Subcutaneous preadipocyte (primary cell): ENCODE measurements at places on chromosomes 1 and 21. TPM values are rescaled to one million over a fixed set of nuclear protein-coding genes. Genes with fewer than 3 reads are reported as not detected.

SLC27A3 gene
- total RNA-seq: 14.3 and 19.4 TPM in 2 replicates

STUM gene
- under 0.01 and 0.37 TPM in 2 replicates for total RNA-seq

LAD1 gene
- total RNA-seq: not detected in 2 replicates

CA6 gene
- total RNA-seq: not detected in 2 replicates

NR5A2 gene
- total RNA-seq: not detected in 2 replicates

GSTM3 gene
- 37.1 and 37.5 TPM in 2 replicates for total RNA-seq
